ENCODE measurements at places on chromosomes 2 and 18.

DNA sequence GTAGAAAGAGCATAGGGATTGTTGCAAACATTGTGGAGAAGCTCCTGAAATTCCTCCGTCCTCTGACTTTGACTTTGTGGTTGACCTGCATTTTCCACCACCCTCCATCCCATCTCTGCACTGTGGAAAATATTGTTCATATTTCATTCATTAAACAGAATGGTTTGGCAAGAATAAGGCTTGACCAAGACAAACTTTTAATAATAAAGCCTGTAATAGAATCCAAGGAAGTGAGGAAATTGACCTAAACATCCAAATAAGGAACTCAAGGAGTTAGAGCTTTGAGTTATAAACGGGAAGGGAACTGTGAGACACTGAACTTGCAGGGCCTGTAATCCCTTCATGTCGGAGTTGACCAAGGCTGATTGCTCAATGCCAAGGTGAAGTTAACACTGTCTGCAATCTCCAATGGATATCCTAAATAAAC is 115.2 kb downstream of the GFPT1 start:
- H3K27me3 ChIP-seq, result no peaks in the 10 kb centered on the region
- H3K4me3 ChIP-seq, result no peak overlapping the region
- H3K36me3 ChIP-seq, result no peaks in the 10 kb centered on the region
- no peak overlapping the region for H3K27ac ChIP-seq
- no peak for DNase-seq
- no peaks in the 10 kb centered on the region for H3K4me1 ChIP-seq

- H3K36me3 ChIP-seq, result no peaks in the 10 kb centered on the region
- no peaks in the 10 kb centered on the region for H3K27me3 ChIP-seq
- no peak overlapping the region for H3K27ac ChIP-seq
- no peak overlapping the region for H3K4me3 ChIP-seq
These were observed 167.5 kb downstream of the MCFD2 start for GRCh38 chr2:46748121-46748520.

DNA sequence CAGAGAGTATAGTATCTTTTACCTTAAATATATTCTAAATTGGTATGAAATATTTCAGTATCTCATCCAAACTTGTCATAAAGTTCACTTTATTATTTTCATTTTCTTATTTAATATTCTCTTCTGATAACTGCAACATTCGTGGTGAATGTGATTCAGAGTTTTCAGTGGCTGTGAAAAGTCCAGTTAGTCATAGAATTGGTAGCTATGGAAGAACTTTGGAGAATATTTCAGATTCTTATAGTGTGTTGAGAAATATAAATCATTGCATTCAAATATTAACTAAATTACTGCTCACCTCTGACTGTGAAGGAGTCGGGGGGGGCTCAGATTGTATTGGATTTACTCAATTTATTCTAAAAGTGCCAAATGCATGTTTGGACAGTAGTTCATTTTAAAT is 178.6 kb upstream of the VWC2L start:
- H3K4me3 ChIP-seq, result no peak overlapping the region
- no peaks in the 10 kb centered on the region for H3K4me1 ChIP-seq
- no peak for DNase-seq
- no peak overlapping the region for H3K27ac ChIP-seq

- no peak overlapping the region for H3K27ac ChIP-seq
- no peaks in the 10 kb centered on the region for H3K27me3 ChIP-seq
- H3K36me3 ChIP-seq, result no peaks in the 10 kb centered on the region
- no peak overlapping the region for H3K4me3 ChIP-seq
- H3K4me1 ChIP-seq, result no peaks in the 10 kb centered on the region
These were observed 183.1 kb downstream of the FIGN start for GRCh38 chr2:163552758-163553157.

DNA sequence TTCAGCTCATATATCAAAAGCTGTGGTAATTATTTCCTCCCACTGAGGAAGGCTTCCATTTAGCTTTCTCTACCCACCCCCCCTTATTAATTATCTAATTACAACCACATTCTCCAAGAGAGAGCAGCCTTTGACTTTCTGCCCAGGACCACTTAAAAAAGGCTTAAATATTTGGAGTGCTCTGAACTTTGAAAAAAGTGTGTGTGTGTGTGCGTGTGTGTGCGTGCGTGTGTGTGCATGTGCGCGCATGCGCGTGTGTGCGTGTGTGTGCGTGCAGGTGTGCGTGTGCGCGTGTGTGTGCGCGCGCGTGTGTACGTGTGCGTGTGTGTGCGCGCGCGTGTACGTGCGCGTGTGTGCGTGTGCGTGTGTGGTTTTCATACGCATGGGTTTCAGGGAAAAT is 57.8 kb downstream of the TWIST2 start:
- no peak overlapping the region for H3K27ac ChIP-seq
- no peaks in the 10 kb centered on the region for H3K36me3 ChIP-seq
- no peaks in the 10 kb centered on the region for H3K27me3 ChIP-seq
- no peak for DNase-seq
- H3K4me3 ChIP-seq, result no peak overlapping the region
- H3K4me1 ChIP-seq, result no peaks in the 10 kb centered on the region

- H3K4me1 ChIP-seq, result no peaks in the 10 kb centered on the region
- H3K36me3 ChIP-seq, result no peaks in the 10 kb centered on the region
- H3K27me3 ChIP-seq, result no peaks in the 10 kb centered on the region
- H3K4me3 ChIP-seq, result peak overlapping the region; percentile 48
These were observed 36.1 kb upstream of the MRPL33 start for GRCh38 chr2:27735263-27735904.

DNA sequence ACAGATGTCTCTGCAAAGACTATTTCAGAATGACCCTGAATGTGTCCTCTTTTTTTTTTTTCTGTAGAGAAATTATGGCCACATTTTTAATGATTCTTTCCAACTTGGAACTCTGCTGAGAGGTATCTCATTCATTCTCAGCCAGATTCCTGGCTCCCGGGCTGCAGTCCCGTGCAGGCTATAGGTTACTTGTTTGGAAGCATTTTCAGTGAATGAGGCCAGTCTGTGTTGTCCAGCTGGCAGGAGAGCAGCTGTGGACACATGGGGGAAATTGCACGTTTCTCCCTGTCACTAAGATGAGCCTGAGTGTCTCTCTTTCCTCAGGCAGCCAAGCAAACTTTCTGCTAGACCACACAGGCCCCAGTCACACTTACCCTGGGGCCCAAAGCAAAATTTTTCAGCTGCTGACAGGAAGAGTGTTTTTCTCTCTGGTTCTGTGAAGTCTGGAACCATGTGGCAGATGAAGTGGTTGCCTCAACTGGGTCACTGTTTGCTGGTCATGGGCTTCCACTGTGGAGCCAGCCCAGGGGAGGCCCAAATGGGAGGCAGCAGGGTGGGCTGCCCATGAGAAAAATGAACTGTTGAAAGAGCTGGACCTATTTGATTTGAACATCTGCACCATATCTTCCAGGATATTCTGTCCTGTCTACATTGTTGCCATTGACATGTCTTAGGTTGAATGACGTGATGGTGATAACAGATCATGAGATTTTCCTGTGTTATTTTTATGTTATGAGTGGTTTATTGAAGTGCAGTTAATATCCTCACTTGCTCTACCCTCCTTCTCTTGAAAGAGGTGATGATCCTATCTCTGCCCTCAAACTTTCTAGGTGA is 431.2 kb downstream of the LPIN1 start:
- H3K36me3 ChIP-seq, result no peaks in the 10 kb centered on the region
- peaks cover 17% of the 10 kb centered on the region for H3K4me1 ChIP-seq
- H3K27ac ChIP-seq, result no peak overlapping the region
- peak overlapping the region; percentile 10 for H3K4me3 ChIP-seq
- no peaks in the 10 kb centered on the region for H3K27me3 ChIP-seq
- DNase-seq, result no peak

DNA sequence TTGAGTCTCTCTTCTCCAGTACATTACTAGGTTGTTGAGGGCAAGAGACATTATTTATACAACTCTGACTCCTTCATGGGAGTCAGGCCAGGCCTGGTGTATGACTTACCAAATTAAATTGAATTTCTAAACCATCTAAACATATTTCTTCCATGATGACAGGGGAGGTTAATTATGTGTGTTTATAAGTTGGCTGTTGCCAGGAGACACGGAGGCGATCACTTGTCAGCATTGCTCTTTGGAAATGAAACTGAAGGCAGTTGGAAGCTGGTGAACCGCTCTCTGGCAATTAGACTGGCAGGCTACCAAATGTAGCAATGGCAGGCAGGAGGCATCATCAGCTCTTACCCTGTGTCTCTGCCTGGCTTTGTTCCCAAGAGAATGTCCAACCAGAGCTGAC is 241.4 kb downstream of the KCNS3 start:
- no peaks in the 10 kb centered on the region for H3K36me3 ChIP-seq
- no peak overlapping the region for H3K4me3 ChIP-seq
- H3K27me3 ChIP-seq, result no peaks in the 10 kb centered on the region
- no peak overlapping the region for H3K27ac ChIP-seq

GRCh38 chr2:180202467-180202951 is 195.4 kb upstream of the CWC22 start:
- H3K4me1 ChIP-seq, result no peaks in the 10 kb centered on the region
- H3K27me3 ChIP-seq, result no peaks in the 10 kb centered on the region
- no peak for DNase-seq
- no peaks in the 10 kb centered on the region for H3K36me3 ChIP-seq
- H3K27ac ChIP-seq, result no peak overlapping the region
- H3K4me3 ChIP-seq, result no peak overlapping the region

DNA sequence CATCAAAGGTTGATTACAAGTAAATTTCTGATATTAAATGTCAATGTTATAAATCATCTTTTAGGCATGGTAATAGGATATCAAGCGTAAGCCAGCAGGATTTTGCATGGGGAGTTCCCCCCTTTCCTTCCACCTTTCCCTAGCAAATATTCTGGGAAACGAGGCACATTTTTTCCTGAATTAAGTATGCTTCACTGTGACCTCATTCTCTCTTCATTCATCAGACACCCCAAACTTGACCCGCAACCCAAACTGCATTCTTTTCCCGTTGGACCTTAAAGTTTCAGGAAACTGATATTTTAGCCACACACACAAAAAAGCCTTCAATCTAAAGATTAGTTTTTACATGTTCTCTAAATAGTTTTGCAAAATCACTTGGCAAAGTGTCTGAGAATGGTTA is 214.5 kb upstream of the CTAGE1 start:
- no peaks in the 10 kb centered on the region for H3K36me3 ChIP-seq
- H3K4me3 ChIP-seq, result no peak overlapping the region
- no peak for DNase-seq
- no peaks in the 10 kb centered on the region for H3K27me3 ChIP-seq
- no peak overlapping the region for H3K27ac ChIP-seq
- H3K4me1 ChIP-seq, result no peaks in the 10 kb centered on the region

DNA sequence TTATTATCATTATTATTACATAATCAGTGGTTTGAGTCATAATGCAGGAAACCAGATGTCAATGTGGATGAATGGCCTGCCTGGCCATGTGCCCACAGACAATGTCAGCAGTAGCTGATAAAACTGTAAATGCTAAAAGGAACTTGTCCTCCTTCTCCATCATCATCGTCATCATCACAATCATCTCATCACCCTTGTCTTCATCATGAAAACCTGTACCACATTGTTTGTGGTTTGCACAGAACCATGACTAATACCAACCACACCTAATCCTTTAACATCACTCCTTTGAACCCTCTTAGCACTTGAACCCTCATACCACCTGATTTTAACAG is 96.0 kb downstream of the HNMT start:
- no peaks in the 10 kb centered on the region for H3K36me3 ChIP-seq
- no peak for DNase-seq
- no peak overlapping the region for H3K4me3 ChIP-seq
- no peak overlapping the region for H3K27ac ChIP-seq

GRCh38 chr2:95115418-95115817 is 6.2 kb downstream of the MRPS5 start:
- H3K27ac ChIP-seq, result no peak overlapping the region
- peak; percentile 53 for DNase-seq
- peaks cover 28% of the 10 kb centered on the region for H3K36me3 ChIP-seq
- H3K4me3 ChIP-seq, result no peak overlapping the region
- H3K27me3 ChIP-seq, result no peaks in the 10 kb centered on the region

GRCh38 chr2:69387770-69388481 is 899 bp upstream of the GFPT1 start:
- peaks cover 14% of the 10 kb centered on the region for H3K4me1 ChIP-seq
- H3K4me3 ChIP-seq, result peak overlapping the region; percentile 93
- H3K36me3 ChIP-seq, result no peaks in the 10 kb centered on the region
- no peaks in the 10 kb centered on the region for H3K27me3 ChIP-seq
- DNase-seq, result no peak
- H3K27ac ChIP-seq, result peak overlapping the region; percentile 58

DNA sequence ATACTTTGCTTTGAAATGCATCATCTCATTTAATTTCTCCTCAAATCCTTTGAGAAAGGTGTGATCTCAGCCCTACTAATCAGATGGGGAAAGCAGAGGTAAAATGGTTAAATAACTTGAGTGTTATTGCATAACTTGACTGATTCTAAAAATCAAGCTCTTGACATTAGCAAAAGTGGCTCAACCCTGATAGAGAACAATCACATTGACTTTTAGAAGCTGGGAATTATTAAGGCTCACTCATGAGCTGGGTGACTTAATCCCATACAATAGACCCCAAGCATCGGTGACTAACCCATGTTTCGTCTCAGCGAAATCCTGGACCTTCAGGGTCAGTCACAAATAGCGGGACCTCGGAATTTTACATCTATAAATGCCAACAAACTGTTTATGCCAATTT is 378.9 kb downstream of the NBAS start:
- peaks cover 13% of the 10 kb centered on the region for H3K36me3 ChIP-seq
- no peak for DNase-seq

- H3K27ac ChIP-seq, result no peak overlapping the region
- H3K27me3 ChIP-seq, result no peaks in the 10 kb centered on the region
- H3K36me3 ChIP-seq, result no peaks in the 10 kb centered on the region
- H3K4me3 ChIP-seq, result no peak overlapping the region
These were observed 3.2 kb upstream of the RAB17 start for GRCh38 chr2:237593596-237594320.

DNA sequence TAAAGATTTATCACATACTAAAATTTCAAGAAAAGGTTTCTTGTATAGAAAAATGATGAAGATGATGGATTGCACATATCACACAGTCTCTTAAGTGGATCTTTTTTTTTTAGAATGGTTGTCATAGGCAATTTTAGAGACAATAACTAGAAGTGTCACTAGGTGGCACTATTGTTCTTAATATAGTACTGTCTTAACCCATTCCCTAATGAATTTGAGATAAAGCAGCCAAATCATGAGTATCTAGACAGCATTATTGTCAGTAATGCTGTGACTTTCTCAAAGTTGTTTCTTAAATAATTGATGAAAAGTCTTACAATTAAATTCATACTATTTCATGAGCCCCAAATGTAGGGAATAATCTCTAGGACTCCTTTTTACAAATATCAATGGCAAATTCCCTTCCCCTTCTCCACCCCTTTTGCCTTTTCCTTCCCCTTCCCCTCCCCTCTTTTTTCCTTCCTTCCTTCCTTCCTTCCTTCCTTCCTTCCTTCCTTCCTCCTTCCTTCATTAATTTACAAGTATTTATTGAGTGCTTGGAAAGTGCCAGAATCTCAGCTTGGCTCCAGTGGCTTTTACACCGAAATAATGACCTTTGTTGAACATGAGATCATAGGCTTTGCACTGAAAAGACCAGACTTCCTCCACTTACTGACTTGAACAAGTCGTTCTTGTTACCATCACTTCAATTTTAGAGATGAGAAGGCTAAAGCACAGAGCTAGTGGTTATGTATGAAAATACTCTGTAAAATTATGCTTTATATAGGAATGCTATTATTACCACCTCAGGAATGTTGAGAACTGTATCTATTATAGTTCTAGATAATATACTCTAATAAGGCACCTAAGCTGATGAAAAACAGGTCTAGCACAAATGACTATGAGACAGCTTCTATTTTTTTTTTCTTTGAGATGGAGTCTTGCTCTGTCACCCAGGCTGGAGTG is 19.8 kb downstream of the MYL12B start:
- DNase-seq, result no peak
- no peaks in the 10 kb centered on the region for H3K4me1 ChIP-seq
